ENCODE measurements at places on chromosomes 5 and 9. TPM values are rescaled to one million over a fixed set of nuclear protein-coding genes. Genes with fewer than 3 reads are reported as not detected.

IL3 gene
- total RNA-seq, result not detected

IQGAP2 gene
- 50.2 TPM for total RNA-seq

TTC23L gene
- 1.4 TPM for total RNA-seq

ADAMTS13 gene
- 18.1 TPM for total RNA-seq

CHSY3 gene
- not detected for total RNA-seq

OBP2B gene
- not detected for total RNA-seq

PTGES2 gene
- 59.2 TPM for total RNA-seq

GFRA3 gene
- total RNA-seq, result not detected

DMAC1 gene
- total RNA-seq, result 103 TPM

CATSPER3 gene
- 0.61 TPM for total RNA-seq

- DNase-seq, result peak; percentile 14
These were observed 99.9 kb upstream of the TLE4 start for GRCh38 chr9:79471580-79472543.

DNA sequence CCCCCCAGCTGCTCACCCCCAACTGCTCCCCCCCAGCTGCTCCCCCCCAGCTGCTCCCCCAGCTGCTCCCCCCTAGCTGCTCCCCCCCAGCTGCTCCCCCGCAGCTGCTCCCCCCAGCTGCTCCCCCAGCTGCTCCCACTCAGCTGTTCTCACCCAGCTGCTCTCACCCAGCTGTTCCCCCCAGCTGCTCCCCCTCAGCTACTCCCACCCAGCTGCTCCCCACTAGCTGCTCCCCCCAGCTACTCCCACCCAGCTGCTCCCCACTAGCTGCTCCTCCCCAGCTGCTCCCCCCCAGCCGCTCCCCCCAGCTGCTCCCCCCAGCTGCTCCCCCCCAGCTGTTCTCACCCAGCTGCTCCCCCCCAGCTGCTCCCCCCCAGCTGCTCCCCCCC, 22.8 kb upstream of the AHRR start:
- no peak for DNase-seq

- no peak for DNase-seq
These were observed 104.5 kb upstream of the NFIB start for GRCh38 chr9:14418301-14418940.

DNA sequence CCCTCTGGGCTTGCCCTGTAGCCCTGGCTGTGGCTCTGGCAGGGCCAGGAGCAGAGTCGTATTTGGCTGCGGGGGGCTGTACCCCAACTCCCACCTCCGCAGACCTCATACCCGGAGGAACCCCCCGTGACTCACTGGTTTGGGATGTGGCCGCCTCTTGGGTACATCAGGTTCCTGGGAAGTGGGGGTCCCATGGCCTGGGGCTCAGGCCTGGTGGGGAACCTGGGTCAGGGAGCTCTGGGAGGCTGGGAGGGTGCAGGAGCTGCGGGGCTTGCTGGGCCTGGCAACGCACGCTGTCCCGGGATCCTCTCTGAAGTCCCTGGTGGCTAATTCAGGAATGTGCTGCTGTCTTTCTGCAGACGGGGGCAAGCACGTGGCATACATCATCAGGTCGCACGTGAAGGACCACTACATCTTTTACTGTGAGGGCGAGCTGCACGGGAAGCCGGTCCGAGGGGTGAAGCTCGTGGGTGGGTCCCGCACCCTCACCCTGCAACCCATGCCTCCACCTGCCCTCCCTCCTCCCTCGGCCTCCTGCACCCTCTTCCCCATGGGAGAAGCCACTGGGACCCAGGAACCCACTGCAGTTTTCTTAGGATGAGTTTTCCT, 2.4 kb downstream of the LCN1 start:
- no peak for DNase-seq

- DNase-seq, result no peak
These were observed 29.8 kb downstream of the FUBP3 start for GRCh38 chr9:130609163-130609562.

DNA sequence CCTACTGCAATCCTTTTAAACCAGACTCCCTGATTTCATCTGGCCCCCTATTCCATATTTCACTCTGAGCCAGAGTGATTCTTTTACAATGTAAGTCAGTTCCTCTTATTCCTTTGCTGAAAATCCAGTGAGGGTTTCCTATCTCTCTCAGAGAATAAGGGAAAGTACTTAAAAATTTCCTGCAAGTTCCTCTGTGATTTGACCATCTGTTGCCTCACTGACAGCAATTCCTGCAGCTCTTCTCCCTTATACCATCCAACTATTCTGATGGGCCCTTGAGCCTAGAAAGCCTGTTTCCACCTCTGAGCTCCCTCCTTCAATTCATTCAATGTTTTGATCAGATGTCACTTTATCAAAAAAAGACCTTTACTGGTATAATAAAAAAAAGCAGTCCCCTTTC, 317.1 kb upstream of the CCNH start:
- no peak for DNase-seq

- DNase-seq, result no peak
These were observed 162.5 kb upstream of the GAS1 start for GRCh38 chr9:87109851-87110250.

GRCh38 chr9:4923580-4924544, 61.2 kb upstream of the JAK2 start:
- peak; percentile 55 for DNase-seq

GRCh38 chr5:163967268-163967667, 461.8 kb downstream of the MAT2B start:
- DNase-seq, result no peak

GRCh38 chr5:151270599-151270998, 17.6 kb downstream of the GM2A start:
- no peak for DNase-seq

DNA sequence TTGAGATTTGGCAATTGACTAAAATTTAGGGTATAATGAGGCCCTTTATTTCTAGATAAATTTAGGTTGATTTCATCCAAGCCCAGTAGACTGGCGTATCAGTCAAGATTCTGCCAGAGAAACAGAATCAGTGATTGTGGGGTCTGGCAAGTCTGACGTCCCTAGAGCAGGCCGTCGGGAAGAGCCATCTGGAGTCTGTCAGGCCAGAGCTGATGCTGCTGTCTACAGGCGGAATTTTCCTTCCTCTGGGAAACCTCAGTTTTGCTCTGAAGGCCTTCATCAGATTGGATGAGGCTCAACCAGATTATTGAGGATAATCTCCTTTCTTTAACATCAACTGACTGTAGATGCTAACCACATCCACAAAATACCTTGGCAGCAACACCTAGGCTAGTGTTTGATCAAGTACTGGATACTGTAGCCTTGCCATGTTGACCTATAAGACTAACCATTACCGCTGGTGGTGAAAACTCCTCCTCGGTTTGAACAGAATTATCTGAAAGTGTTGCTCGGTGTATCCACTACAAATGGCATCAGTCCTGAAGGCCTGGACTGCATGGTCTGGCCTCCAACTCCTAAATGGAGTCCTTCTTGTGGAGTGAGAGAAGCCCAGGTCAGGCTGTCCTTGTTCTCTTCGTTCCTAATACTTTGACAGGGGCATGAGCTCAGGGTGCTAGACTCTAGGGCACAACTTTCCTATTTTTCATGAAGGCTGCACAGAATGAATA, 83.2 kb upstream of the ANKH start:
- DNase-seq, result no peak

DNA sequence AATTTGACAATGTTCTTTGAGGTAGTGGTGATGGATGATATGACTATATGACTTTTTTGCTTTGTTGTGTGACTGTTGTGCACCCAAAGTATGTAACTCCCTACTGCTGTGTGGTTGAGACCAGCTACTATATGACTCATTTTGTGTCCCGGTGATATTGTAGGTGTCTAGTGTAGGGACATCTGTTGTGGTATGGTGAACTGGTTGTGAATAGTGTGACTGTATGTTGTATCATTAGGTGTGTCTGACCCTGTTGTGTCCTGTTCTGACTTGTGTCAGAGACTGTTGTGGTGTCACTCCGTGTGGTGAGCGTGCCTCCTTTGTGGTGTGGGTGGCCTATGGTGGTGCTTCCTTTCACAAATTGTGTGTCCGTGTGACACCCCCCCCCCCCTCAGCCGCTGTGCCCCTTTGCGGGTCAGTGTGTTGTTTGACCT, 11.2 kb upstream of the CXXC5 start:
- DNase-seq, result no peak

DNA sequence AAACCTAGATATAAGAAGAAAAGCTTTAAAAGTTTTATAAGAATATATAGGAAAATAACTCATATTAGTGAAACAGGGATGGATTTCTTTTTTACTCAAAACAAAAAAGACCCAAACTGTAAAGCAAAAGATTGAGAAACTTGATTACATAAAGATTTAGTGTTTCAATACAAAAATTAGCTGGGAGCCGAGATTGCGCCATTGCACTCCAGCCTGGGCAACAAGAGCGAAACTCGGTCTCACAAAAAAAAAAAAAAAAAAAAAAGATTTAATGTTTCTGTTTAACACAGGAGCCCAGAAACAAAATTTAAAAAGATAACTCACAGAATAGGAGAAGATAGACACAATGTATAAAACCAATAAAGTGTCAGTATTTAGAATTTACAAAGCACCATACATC, 45.2 kb downstream of the CDC14B start:
- no peak for DNase-seq

- no peak for DNase-seq
These were observed 2.8 kb upstream of the TBCA start for GRCh38 chr5:77778881-77779438.

DNA sequence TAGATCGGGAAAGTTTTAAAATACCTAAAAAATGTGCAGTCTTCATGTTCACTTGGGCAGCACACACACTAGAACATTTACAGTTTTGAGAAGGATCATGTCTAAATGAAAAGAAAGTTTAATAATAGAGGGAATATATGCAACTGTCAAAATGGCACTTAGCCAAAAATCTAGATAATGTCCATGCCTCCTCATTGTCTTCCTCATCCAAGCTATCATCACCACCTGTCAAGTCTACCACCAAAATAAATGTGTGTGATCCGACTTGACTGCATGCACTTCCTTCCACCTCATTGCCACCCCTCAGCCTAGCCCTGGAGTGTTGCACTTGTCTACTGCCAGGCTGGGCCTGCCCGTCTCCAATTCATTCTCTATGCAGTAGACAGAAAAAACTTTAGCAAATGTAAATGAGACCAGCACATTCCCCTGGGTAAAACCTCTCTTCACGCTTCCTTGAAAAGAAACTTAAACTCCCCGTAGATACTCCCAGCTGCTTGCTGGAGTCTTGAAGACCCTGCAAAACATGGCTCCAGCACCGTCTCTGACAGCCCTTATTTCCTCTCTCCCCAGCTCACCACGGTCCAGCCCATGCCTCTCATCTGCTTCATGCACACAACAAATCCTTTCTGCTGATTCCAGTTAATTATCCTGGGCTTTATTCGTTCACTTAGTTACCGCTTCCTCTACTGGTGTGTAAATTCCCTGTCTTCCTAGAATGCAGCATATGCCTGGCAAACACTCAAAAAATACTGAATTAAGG, 66.9 kb downstream of the FANCC start:
- no peak for DNase-seq

GRCh38 chr9:77598991-77599390, 49.1 kb downstream of the GNA14 start:
- no peak for DNase-seq

DNA sequence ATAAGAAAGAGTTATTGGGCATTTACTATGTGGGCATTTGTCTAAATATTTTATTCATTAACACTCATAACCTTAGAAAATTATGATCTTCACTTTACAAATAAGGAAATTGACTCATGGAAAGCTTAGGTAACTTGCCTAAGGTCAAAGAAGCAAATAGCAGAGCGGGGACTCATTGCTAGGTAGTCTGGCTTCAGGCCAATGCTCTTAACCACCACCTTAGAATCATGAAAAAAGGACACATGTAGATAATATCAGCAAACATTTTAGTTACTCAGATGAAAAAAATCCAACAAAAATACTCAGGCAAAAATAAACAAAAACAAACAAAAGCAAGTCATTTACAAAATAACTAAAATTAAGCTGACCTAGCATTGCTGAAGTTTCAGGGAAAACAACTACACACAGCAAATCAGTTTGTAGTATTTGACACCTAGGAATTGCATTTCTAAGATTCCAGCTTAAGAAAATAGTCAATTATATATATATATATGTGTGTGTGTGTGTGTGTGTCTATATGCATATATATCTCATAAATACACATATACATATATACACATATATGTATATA, 166.0 kb downstream of the HMHB1 start:
- no peak for DNase-seq

GRCh38 chr5:6550628-6551027, 82.2 kb downstream of the NSUN2 start:
- no peak for DNase-seq

DNA sequence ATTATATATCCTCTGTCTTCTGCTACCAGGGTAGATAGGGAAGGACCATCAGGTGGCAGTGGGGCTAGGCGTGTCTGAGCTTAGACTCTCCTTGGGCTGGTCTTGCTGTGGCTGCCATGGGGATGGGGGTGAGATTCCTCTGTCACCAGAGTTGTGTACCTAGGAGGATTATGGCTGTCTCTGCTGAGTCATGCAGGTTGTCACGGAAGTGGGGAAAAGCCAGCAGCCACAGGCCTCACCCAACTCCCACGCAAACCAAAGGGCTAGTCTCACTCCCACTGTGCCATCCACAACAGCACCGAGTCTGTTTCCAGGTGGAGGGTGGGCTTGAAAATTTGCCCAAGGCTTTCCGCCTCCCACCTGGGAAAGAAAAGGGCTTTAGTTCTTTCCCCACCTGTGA, 476.1 kb downstream of the CYLC2 start:
- DNase-seq, result no peak

Data from OCI-LY7 (cell line).